GM23338 (cell line): ENCODE measurements at places on chromosomes 1 and 21. TPM values are rescaled to one million over a fixed set of nuclear protein-coding genes. Genes with fewer than 3 reads are reported as not detected.

DIO1 gene
- not detected in 2 replicates for total RNA-seq

- no peak overlapping the region for H3K4me3 ChIP-seq
- H3K36me3 ChIP-seq = no peaks in the 10 kb centered on the region
- peaks cover 41% of the 10 kb centered on the region for H3K4me1 ChIP-seq
- peak overlapping the region; percentile 12; the same call in 1 of the 2 replicates for H3K27ac ChIP-seq
- peaks cover 48% of the 10 kb centered on the region for H3K27me3 ChIP-seq
- no peak for DNase-seq
These were observed 15.9 kb upstream of the BTG2 start for GRCh38 chr1:203289281-203289981.

DNA sequence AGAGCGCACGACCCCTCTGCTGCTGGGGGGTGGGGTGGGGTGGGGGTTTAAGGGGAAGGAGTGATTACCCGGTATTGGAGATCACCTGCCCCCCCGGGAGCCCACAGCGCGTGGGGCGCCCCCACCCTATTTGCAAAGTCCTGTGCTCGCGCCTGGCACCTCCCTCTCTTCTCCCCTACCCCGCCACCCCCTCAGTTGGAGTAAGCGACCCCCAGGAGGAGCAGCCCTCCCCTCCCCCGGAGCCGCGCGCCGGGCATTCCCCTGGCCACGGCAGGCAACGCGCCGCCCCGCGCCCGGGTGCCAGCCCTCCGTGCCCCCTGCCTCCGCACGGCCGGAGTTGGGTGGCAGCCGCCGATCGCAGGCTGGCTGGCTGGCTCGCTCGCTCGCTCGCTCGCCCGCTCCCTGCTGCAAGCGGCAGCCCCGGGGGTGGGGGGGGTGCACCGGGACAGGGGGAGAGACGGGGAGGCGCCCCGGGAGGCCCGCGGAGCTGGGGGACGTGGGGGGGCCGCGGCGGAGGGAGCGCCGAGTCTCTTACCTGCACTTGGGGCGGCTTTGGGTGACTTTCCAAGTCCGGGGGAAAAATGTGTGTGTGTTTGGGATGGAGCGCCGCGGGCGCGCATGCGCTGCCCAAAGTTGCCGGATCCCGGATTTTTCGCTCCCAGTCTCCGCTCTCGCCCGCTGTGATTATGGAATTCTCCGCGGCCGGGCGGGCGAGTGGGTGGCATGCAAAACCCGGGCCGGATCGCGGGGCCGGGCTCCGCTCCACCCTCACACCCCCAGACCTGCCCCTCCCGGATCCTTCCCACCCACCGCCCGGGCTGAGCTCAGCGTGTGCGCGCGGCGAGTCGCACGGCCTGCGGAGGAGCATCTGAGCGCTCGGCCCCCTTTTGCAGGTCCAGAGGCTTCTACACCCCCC, at the start of gene CASZ1:
TSS of gene CASZ1 (minus strand) at position 618 of the 916 bp plus-strand sequence. CDS start 102,757 bp downstream, outside the sequence.
- peaks cover 58% of the 10 kb centered on the region for H3K27me3 ChIP-seq
- no peaks in the 10 kb centered on the region for H3K36me3 ChIP-seq
- H3K27ac ChIP-seq = no peak within 1 kb of the TSS
- peaks cover 26% of the 10 kb centered on the region for H3K4me1 ChIP-seq
- DNase-seq = peak; percentile 96

DNA sequence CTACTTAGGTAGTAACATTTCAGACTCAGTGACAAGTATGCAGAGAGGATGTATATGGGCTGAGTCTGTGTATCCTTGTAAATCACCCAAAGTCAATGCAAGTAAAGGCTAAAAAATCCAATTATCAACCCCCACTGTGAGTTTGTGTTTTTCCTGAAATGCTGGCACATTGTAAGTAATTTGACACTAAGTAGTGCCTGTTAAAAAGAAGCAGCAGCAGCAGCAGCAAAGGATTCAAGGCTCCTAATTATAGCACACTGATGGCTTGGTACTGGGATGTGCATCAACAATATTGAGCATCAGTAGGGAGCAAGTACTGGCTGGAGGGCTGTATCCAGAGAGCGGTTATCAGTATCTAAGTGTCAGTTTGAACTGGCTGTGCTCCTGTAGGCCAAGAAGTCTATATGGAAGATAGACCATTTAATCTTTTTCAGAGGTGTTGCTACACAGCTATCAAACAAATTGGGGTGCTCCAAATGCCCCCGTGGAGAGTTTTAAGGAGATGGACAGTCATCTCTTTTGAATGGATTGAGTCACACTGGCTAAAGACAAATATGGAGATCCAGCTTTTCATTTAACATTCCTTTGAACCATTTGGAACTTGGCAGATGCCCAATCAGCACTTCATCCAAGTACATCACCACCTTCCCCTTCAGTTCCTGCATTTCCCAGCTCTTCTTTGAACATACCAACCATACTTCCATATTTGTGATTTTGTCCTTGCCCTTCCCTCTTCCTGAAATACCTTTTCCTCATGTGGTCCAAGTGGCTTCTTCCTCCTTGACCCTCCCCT, 241.2 kb upstream of the ST6GALNAC5 start:
- no peak overlapping the region for H3K4me3 ChIP-seq
- no peak for DNase-seq
- no peaks in the 10 kb centered on the region for H3K36me3 ChIP-seq
- no peaks in the 10 kb centered on the region for H3K27me3 ChIP-seq
- no peaks in the 10 kb centered on the region for H3K4me1 ChIP-seq

DNA sequence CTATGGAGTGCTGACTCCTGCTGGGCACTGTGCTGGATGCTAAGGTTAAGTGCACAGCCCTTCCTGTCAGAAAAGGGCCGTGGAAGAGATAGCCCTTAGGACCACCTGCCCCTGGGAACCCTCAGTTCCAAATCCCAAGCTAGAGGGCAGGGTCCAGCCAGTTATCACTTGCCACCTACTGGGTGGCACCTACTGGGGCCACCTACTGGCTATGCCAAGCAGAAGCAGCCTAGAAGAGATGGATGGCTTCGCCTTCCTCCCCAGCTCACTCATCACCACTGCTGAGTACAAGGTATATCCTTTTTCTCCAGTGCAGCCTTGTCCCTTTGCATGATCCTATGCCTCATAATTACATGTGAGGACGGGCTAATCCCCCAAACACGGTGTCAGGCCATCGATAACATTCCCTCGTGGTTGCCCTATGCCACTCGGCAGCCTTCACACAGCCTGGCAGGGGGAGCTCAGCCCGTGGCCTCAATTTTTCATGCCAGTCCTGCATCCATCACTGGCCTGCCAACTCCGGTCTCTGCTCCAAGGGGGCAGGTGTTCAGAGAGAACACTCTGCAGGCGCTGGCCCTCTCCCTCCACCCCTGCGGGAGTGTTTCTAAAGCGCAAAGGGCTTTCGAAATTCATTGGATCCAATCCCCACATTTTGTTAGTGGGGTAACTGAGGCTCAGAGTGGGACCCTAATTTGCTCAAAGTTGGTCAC, 49.0 kb downstream of the SYT2 start:
- H3K27ac ChIP-seq = no peak overlapping the region
- H3K4me3 ChIP-seq = no peak overlapping the region
- H3K27me3 ChIP-seq = no peaks in the 10 kb centered on the region
- DNase-seq = peak; percentile 28
- H3K4me1 ChIP-seq = 0 out of 2 replicates have a peak, but pooled peaks cover 3% of the 10 kb centered on the region

DNA sequence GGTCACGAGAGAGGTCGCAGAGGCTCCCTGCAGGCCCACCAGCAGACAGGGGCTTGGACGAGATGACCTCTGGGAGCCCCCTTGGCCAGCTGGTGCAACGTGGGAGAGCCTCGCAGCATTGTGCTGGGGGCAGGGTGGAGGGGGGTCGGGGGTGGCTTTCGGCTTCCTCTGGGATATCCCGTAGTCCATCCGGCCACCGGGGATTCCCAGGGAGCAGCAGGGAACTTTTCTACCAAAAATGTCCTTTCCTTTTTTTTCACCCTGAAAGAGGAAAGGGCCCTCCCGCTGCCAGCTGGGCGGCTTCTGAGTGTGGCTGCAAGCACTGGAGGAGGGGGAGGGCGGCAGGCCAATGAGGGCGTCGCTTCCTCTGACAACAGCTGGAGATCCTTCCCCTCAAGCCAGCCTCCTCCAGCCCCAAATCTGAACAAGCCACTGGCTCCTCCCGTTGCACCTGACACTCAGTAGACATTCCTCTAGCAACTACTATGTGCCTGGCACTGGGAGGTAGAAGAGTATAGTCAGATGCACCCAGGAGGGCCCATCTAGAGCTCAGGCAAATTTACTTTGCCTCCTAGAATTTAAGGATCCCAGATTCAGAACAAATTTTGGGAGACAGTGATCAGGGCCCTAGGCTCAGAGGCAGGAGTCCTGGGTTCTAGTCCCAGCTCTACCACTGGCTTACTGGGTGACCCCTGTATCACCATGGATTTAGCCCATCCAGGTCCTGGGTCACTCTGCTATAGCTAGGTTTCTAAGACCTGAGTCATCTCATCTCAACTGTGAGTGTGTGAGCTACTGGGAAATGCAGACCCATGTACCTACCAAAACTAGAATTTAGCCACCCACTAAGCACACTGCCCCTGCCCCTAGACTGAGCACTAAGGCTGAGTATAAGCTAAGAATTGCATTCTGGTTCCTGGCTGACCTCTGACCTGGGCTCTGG, 2.7 kb downstream of the MOB3C start:
- peaks cover 34% of the 10 kb centered on the region for H3K4me1 ChIP-seq
- peak overlapping the region; percentile 89 for H3K27ac ChIP-seq
- DNase-seq = peak; percentile 92
- peak overlapping the region; percentile 39; the same call in 1 of the 2 replicates for H3K4me3 ChIP-seq

GRCh38 chr1:119428991-119429390, 14.0 kb downstream of the HSD3B2 start:
- H3K4me1 ChIP-seq = peaks cover under 1% of the 10 kb centered on the region; the same call in 1 of the 2 replicates
- H3K36me3 ChIP-seq = no peaks in the 10 kb centered on the region
- DNase-seq = no peak
- no peaks in the 10 kb centered on the region for H3K27me3 ChIP-seq

- no peak overlapping the region for H3K4me3 ChIP-seq
- peaks cover 44% of the 10 kb centered on the region for H3K27me3 ChIP-seq
- peaks cover 16% of the 10 kb centered on the region for H3K4me1 ChIP-seq
- H3K27ac ChIP-seq = no peak overlapping the region
- DNase-seq = no peak
These were observed 6.2 kb upstream of the HLX start for GRCh38 chr1:220873087-220873486.
